ENCODE measurements at places on chromosomes 1 and 21. TPM values are rescaled to one million over a fixed set of nuclear protein-coding genes. Genes with fewer than 3 reads are reported as not detected.

The SLFNL1 gene
- total RNA-seq = 0.39 TPM

The HOOK1 gene
- total RNA-seq = not detected

The OR2T29 gene
- total RNA-seq = not detected

The TRIM46 gene
- 9.6 TPM for total RNA-seq

The TMPRSS3 gene
- total RNA-seq = not detected

The FCRL4 gene
- total RNA-seq = not detected

The SUSD4 gene
- total RNA-seq = not detected

The SH2D5 gene
- 2.4 TPM for total RNA-seq

The EPHA10 gene
- not detected for total RNA-seq

The UHMK1 gene
- total RNA-seq = 35.1 TPM

The FMO2 gene
- total RNA-seq = not detected

The CDKN2C gene
- total RNA-seq = 19.8 TPM

The IFI44 gene
- 9.6 TPM for total RNA-seq

The HSPA6 gene
- not detected for total RNA-seq

GRCh38 chr1:9351654-9352271 lies 59.1 kb downstream of the SPSB1 start:
- no peak for DNase-seq

- no peak for DNase-seq
Observed at GRCh38 chr1:90708826-90709225, 8.3 kb downstream of the BARHL2 start.

GRCh38 chr1:9592510-9593075 lies 3.9 kb downstream of the TMEM201 start:
- DNase-seq = no peak

DNA sequence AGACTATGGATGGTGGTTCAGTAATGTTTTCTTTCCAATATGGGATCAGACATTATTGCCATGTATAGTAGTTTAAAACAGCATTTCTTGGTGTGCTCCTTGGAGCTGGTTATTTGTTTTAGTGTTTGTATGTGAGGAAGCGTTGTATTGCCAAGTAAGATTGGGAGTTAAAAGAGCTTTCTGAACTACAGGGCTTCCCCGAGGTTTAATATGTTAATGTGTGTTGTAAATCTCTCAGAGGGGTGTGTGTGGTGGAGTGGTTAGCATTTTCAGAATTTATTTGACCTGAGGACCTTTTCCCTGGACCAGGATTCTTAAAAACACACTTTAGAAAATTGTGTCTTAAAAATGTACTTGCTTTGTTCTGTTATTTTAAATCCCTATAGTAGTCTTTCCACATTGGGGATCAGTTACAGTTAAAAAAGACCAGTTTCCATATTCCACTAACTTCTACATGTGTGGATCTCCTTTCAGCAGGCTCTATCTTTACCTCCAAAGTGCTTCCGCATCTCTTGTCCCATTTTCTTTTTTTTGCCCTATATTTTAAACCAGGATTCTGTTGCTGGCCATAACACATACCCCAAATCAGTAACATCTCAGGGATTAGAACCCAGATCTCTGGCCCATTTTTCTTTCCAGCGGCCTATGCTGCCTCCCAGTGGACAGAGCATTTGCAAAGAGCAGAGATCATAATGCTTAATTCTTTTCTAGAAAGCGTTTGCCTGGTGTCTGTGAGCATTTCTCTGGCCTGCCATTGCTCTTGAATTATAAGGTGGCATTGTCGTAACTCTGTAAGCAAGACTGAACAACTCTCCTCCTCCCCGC lies 58.6 kb downstream of the PBX1 start:
- peak; percentile 32 for DNase-seq

DNA sequence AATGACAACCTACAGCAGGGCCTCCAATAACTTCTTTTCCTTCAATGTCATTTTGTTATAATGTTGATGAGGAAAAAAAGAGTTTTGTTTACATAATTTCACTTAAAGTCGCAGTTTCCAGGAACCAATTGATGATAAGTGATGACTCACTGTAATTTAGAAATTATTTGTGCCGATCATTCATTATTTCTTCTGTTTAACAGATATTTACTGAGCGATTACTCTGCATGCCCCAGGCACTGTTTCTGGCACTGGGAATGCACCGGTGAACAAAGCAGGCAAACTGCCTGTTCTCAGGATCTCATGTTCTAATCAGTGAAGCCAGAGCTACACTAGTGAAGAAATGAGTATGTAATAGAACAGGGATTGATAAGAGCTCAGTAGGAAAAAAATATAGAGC lies 403.4 kb downstream of the NTNG1 start:
- no peak for DNase-seq

DNA sequence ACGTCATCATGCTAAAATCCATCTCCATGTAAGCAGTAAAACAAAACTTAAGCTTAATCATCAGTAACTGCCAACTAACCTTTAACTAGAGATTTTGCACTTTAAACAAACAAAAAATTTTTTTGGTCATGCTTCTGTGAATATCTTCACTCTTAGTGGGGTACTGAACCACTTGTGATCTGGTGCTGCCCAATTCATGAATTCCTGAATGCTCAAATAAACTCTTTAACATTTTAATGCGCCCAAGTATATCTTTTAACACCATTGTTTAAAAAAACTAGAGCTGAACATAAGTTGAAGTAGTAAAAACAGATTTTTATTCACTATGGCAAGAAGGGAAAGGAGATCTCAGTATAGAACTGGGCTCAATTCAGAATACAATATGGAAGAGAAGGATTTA lies 196.9 kb upstream of the USP24 start:
- no peak for DNase-seq

GRCh38 chr21:35319684-35320283 lies 270.7 kb upstream of the RUNX1 start:
- DNase-seq = no peak

GRCh38 chr1:88276163-88276562 lies 407.9 kb upstream of the PKN2 start:
- DNase-seq = peak; percentile 25

DNA sequence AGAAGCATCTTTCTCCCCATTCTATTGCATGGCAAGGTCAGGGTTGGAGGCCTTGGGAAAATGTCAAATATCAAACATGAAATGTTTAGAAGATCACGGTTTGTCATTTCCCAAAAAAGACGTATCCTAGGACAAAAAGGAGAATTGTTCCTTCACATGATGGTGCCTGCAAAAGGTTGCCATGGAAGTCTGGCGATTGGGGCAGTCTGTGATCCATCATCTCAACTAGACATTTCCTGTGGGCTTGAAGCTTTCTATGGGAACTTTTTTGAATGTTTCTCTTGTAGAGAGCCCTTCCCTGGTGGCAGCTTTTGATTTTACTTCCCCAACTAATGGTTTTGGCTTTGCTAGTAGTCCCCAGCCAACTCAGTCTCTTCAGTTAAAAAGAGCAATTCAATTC lies 106.3 kb downstream of the TGFB2 start:
- DNase-seq = no peak

DNA sequence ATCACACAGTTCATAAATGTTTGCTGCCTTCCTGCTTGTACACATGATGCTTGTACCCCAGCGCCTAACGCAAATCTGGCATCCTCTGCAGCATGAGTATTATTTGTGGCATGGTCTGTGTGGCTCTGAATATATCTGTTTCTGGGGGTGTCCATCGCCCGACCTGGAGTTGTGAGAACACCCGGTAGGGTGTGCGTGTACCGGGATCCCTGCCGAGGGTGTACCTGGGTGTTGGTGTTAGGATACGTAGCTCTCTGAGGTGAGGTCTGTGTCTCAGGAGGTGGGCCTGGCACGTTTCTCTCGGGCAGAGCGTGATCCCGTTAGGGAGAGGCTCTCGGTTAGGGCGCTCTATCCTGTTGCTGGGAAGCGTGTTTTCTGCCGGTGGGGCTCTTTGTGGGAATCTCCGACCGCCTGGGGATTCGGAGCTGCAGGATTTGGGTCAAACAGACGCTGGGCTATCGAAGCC lies 10.4 kb upstream of the CDC20 start:
- DNase-seq = no peak

GRCh38 chr1:29370067-29370466 lies 133.7 kb downstream of the PTPRU start:
- DNase-seq = no peak

GRCh38 chr1:238384381-238384780 lies 493.7 kb upstream of the ZP4 start:
- DNase-seq = no peak

DNA sequence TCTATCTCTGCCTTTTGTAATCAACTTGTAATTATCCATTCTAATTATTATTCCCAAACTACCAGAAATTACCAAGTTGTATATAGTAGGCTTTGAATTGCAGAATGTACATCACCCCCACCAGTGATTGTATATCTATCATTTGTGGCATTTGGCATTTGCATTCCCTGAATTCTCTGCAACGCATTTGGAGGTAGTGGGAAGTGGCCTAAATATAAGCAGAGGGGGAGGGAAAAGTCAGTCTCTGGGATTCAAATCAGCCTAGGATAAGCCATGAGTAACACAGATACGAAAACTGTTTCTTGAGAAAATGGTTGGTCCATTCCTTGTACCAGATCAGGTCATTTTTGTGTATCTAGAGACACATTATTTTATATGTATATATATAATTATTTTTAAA lies 20.7 kb downstream of the DDX20 start:
- DNase-seq = no peak

GRCh38 chr1:54400329-54400728 lies 5.9 kb downstream of the SSBP3 start:
- no peak for DNase-seq

DNA sequence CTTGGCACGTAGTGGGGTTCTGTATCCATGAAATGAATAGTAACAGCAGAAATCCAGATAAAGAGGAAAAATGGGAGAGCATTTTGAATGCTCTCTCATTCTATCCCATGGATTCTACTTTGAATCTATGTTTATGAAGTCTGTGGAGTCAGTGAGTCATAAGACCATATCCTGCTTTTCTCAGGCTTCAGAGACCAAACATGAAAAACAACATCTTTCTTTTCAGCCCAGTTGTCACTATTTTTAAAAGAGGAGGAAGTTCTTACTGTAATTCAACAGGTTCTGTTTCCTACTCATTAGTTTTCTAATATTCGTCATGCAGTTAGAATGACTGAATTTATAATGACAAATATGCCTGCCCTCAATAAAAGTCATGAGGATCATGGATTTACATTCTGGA lies 39.4 kb upstream of the CD55 start:
- DNase-seq = peak; percentile 96

GRCh38 chr1:109502364-109502851 lies 7.1 kb downstream of the AMIGO1 start:
- no peak for DNase-seq

DNA sequence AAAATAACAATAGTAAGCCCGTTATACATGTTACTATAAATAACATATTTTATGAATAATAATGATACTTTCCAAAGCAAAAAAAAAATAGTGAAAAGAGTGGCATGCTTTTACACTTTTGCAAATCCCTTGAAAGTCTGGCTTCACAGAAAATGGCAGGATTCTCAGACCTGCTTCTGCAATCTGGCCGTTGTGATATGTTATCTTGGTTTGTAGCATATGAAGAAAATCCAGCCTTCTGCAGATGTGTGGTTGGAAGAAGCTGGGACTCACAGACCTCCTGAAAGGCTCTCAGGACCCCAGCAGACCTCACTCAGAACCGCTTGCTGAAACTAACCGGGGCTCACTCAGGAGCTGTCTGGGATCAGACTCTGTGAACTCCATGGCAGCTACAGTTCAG lies 256.0 kb upstream of the TMEM51 start:
- no peak for DNase-seq

DNA sequence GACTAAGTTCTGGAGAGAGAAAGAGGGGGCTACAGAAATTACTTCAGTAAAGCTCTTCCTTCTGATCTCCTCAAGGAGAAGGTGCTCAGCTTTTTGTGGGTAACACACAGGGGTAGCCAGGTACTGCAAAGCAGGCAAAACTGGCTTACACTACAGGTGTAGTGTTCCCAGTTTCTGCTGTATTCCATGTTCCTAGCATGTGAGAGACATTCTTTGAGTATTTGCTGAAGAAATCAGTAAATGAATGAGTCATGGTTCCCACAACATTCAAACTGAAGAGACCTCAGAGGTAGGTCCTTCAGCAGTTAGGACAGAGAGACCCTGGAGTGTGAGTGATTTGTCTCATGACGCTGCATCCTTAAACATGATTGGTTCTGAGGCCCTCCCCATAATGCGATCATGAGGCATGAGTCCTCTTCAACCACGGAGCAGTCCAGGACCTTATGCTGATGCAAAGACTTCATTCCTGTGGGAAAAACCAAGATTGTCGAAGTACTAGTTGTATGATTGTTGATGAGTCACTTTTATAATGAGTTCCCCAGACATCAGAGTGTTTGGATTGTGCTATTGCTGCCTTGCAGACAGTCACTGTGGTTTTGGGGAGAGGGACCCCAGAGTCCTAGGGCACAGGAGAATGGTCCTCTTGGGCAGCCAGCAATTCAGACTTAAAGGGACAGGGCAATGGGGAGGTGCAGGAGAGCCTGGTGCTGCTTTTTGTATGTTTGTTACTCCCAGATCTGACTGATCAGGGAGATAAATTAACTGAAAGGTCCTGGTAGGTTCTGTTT lies 2.7 kb upstream of the OR10J4 start:
- peak; percentile 14 for DNase-seq

DNA sequence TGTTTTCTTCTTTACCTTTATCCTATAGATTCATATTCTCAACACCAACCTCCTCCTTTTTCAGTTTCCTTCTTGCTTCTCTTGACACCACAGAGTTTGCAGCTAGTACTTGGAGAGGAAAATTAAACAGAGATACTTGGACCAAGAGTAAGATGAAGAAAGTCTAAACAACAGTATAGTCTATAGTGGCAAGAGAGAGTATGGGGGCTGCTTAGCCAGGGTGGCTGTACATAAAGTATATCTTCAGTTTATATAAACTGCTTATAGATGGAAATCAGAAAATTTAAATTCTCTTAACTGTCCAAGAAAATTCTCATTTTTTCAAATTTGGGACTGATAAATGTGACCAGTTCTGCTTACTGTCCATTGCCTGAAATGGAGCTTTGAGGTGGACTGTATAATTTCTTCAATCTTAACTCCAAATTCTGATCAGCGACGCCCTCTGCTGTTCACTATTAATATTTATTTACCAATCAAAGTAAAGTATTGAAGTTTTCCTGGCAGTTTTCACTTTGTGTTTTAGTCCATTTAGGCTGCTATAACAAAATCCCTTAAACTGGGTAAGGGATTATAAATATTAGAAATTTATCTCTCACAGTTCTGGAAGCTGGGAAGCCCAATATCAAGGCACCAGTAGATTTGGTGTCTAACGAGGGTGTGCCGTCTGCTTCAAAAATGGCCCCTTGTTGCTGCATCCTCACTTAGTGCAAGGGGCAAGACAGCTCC lies 14.8 kb upstream of the METTL18 start:
- peak; percentile 58 for DNase-seq

DNA sequence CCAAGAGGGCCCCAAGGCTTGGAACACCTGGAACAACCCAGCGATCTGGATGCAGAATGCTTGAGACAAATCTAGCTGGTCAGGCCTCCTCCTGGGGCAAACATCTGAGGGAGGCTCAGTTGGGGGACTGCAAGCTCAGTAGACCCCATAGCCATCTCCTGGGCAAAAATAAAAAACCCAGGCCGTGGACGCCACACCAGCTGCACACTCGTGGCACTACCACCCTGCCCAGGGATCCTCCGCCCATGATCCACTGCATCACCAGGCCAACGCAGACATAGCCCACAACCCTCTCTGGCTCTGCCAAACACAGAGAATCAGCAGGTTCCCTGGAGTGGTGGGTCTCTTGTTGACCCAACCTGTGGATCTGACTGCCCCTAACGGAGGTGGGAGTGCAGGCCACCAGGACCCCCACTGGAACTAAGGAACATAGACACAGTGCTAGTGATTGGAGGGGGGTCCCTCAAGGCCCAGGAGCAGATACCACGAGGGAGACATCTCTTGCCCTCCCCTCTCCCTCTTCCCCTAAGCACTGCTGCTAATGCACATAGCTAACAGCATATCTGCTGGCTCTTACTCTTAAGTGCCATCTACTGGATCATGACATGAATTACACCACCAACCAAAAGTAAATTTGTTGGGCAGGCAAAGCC lies 147.2 kb downstream of the CHD1L start:
- peak; percentile 39 for DNase-seq

All from endothelial cell of umbilical vein (primary cell).